ENCODE measurements at places on chromosomes 1 and 21.

- DNase-seq = no peak
Observed at GRCh38 chr1:57325536-57325935, 98.3 kb downstream of the DAB1 start.

DNA sequence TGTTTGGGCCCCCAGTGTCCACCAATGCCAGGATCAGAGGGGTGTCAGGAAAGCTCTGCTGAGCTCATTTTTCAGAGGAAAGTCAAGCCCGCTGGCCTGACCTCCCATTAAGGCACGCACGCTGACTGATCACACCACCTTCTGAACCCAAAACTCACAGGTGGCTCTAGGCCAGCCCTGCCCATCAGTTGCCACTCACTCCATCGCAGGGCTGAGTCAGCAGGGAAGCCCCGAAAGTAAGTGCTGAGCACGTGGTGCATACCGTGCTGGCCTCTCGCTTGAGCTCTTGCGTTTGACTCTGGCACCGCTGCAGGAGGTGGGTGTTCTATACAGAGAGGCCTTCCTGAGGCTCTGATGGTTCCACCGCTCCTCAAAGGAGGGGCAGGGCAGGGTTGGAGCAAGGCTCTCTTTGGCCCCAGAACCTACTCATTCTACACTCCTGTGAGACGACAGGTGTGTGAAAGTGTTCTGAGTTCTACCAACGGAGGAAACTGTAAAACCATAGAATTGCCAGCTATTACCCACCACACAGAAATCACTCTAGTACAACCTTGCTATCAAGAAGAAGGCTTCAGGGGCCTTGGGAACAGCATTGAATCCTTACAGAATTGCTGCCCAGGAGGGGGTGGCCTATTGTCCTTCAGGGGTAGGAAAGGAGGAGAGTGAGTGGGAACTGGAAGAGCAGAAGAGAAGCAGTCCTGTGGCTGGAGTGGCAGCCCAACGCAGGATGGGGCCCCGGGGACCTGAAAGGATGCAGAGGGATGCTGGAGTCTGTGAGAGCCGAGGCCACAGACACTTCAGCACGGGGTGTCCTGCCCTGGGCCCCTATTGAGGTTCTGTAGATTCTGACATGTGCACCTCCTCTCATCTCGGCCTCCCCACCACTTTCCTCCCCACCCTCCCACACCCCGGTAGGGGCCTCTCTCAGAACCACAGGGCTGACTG, 214.7 kb upstream of the EDN2 start:
- DNase-seq = peak; percentile 66

DNA sequence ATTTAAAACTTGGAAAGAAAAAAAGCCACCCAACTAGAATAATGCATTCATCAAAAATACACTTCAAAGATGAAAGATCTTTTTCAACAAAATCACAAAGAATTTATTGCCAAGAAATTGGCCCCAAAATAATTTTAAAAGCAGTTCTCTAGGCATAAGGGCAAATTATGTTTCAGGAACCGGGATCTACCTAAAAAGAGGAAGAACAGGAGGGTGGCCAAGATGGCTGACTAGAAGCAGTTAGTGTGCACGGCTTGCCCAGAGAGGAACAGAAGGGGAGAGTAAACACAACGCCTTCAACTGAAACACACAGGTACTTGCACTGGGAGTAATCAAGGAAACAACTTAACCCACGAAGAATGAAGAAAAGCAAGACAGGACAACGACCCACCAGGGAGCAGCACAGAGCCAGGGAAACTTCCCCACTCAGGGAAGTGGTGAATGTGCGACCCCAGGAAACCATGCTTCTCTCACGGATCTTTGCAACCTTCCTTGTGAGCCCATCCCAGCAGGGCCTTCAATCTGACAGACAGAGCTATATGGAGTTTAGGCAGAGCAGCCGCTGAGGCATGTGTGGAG, 46.1 kb downstream of the ACKR1 start:
- DNase-seq = no peak

- no peak for DNase-seq
Observed at GRCh38 chr21:31490443-31490842, 146.4 kb upstream of the TIAM1 start.

- no peak for DNase-seq
Observed at GRCh38 chr1:84884671-84885389, 8.2 kb downstream of the LPAR3 start.

- no peak for DNase-seq
Observed at GRCh38 chr21:44049606-44050005, 37.5 kb downstream of the TRAPPC10 start.

DNA sequence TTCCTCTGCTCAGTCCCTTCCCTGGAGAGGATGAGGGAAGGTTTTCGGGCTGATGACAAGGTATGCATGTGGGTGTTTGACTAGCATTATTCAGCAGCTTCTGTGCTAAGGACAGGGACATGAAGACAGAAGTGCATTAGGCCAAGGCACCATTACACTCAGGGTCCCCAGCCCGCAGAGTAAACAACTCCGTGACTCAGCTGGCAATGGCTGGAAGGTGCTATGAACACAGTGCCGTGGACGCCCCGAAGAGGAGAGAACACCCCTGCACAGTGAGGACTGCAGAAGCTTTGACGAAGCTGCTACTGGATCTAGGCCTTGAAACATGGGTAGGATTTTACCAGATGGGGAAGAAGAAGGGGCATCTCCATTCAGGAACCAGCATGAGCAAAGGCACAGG, 13.7 kb upstream of the EPS8L3 start:
- no peak for DNase-seq

GRCh38 chr1:211329764-211330201, 3.1 kb downstream of the TRAF5 start:
- DNase-seq = peak; percentile 46

DNA sequence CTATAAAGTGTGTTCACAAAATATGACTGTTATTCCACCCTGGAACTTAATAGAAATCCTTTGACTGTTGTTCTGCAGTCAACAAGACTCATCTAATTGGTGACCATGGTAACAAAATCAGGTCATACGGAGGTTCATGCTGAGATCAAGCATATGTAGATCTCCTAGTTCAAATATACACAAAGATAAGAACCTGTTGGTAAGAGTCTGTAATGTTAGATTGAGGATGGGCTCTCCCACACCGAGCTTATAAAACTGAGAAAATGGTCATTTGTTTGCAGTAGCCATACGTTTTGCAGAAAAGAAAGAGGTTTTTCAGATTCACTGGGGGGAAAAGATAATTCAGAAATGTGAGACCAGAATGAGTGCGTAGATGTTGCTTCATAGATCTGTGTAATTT, 468.1 kb downstream of the RPS6KC1 start:
- no peak for DNase-seq

DNA sequence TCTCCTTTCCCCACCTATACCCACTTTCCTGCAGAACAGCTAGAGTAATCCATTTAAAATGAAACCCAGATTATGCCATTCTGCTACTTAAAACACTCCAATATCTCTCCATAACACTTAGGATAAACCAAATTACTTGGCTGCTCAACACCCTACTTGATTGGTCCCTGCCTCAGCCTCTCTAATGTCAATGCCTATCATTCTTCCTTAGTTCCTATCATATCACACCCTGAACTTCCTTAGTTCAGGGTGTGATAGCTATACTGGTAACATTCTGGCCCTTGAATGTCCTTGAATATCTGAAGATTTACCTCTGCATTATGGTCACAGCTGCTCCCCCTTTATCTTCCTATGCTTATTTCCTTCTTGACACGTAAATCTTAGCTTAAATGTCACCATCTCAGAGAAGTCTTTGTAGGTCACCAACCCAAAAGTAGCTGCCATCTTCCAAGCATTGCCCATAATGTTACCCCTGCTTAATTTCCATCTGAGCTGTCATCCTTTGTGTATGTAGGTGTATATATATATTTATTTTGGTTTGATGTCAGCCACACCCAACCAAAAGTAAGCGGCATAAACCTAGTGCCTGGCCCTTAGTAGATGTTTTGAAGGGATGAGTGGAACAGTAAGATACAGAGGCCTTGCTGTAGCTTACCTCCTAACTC, 379.8 kb downstream of the PTPRC start:
- no peak for DNase-seq

DNA sequence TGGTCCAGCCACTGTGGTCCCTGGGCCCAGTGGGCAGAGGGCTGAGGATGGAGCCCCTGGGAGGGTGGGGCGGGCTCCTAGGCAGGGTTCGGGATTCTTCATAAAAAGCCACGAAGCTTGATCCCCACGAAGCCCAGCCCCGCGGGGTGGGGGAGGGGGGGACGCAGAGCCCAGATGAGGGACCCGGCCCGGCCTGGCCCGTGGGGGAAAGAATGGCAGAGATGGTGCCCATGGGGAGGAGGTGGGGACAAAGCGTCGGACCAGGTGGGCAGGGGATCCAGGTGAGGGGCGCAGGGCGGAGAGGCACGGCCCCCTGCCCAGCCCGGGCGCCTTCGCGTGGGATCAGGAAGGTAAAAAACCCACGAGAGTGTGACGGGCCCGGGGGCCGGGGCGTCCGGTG, 6.0 kb upstream of the SMIM12 start:
- DNase-seq = no peak

DNA sequence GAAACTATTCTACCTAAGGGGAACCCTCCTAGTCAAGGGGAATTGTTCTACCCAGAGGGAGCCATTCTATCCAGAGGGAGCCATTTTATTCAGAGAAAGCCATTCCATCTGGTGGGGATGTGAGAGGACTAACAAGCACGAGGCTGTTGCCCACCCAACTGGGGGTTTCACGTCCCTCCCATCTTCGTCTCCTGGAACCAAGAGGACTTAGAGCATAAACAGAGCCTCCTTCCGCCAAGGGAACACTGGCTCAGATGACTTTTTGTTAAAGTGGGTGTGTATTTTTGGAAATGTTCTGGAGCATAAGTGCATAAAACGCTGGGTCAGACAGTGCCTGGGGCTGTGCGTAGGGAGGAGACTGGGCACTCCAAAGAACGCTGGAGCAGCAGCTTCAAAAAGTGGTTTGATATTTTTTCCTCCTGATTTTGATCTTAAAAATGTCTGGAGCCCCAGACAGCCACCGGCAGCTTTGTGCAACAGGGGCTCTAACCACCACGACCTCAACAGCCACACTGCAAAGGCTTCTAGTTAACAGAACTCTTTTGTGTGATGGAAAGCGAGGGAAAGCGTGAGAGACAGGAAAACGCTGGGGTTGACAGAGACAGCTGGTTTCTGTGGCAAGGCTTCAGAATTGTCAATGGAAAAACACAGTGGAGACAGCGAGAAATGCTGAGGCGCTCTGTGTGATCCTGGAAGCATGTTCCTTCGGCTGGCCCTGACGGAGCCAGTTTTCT, 363.6 kb upstream of the CAMK1G start:
- DNase-seq = no peak

- DNase-seq = no peak
Observed at GRCh38 chr1:171817511-171818265, 23.6 kb upstream of the DNM3 start.

DNA sequence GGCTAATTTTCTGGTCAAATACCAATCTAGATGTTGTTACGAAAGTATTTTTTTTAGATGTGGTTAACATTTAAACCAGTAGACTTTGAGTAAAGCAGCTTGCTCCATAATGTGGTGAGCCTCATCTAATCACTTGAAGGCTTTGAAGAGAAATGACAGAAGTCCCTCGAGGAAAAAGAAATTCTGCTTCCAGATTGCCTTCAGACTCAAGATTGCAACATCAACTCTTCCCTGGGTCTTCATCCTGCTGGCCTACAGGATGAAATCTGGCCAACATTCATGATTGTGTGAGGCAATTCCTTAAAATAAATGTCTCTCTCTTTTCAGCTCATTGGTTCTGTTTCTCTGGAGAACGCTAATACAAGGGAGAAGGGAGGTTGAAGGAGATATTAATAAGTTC, 32.5 kb upstream of the SSX2IP start:
- DNase-seq = no peak

DNA sequence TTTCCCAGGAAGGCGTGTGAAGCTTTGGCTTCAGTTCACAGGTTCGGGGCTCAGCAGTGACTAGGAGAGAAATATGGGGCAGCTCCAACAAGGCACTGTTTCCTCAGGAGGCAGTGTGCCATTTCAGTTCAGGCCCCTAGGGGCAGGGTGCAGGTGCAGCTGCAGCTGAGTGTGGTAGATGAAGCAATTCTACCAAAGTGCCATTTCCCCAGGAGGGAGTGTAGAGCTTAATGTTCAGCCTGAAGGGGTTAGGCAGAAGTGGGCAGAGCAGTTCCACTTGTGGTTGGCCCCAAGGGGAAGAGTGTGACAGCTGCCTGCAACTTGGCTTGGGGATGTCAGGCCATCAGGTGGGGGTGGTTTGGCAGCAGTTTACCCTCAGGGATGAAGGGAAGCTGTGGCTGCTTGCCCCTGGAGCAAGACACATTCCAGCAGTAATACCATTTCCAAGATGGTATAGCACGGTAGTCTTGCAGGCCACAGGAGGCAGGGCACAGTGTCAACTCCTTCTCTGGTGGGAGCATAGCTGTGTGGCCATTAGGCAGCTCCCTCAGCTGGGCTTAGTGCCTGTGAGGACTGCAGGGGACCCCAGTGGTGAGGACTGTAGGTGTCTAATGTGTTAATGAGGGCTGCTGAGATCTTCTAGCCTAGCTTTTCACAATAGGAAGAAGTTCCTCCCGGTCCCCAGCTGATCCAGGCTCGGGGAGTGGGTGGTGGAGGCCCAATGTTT, 34.7 kb downstream of the RGSL1 start:
- no peak for DNase-seq

DNA sequence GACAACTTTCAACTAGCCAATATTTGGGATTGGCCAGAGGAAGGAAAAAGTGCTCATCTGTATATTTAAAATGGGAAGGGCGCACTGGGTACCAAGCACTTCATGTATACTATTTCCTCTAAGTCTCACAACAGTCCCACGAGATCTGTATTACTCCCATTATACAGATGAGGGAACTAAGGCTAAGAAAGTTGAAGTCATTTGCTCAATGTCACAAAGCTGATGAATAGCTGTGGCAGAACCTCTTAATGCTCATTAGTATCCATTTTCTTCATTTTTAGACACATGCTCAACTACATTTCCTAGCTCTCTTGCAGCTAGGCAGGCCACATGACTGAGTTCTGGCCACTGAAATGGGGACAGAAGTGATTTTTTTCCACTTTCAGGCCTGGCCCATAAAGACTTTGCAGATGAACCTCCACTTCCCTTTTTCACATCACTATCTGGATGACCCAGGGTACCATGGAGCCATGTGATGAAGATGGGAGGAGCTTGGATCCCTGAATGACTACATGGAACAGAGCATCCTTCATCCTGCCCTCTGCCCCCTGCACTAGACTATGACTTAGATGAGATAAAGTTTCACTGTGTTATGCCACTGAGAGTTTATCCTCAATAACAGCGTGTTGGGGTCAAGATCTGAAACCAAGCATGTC, 31.8 kb downstream of the ATF3 start:
- DNase-seq = no peak

- DNase-seq = no peak
Observed at GRCh38 chr1:219460896-219461815, 151.7 kb downstream of the ZC3H11B start.

DNA sequence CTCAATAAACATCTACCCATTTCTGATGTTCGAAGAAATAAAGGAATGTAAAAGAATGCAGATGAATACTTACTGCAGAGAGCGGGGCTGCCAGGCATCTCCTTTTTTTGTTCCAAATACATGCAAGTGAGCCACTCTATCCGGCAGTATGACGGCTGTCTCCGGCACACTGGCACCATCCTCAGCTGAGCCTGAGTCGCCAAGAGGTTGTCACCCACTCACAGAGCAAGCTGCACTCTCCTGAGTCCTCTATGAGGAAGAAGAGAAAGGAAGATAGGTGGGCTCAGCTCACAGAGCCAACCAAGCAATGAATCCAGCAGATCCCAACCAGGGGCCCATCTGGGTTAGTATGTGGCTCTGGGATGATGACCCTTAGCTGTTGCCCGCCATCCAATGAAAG, 65.3 kb downstream of the CD46 start:
- DNase-seq = no peak

GRCh38 chr21:32520875-32521735, 64.2 kb downstream of the TCP10L start:
- no peak for DNase-seq

- DNase-seq = peak; percentile 30
Observed at GRCh38 chr21:36980280-36981048, 14.0 kb upstream of the HLCS start.

Data from natural killer cell (primary cell).